ENCODE measurements at places on chromosomes 13 and 19. TPM values are rescaled to one million over a fixed set of nuclear protein-coding genes. Genes with fewer than 3 reads are reported as not detected.

The RFXAP gene
- total RNA-seq = 34.1 TPM

The EIF3K gene
- total RNA-seq = 353 TPM

DNA sequence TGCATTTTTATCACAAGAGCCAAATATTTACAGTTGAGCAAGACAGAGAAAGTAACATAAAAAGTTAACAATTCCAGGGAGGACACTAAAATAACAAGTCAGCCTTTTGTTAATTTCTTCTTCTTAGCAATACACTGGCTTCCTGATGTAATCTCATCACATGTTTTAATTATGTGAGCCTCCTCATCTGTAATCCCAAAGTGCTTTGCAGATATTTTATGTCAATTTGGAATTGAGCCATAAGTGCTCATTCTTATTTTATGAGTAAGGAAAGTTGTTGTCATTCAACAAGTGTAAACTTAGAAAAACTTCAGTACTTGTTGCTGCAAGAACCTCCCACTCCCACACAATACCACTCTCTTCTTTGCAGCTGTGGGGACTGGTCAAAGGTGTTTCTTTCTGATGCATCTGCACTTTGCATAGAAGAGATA lies 223.6 kb downstream of the GPC6 start:
- DNase-seq = no peak

- DNase-seq = no peak
Measured at GRCh38 chr13:100694722-100695508, 20.3 kb upstream of the TMTC4 start.

The KDM4B gene
- 44.2 TPM for total RNA-seq

GRCh38 chr19:34588249-34588648 lies 88.7 kb downstream of the SCGB2B2 start:
- DNase-seq = no peak

GRCh38 chr13:26062853-26063444 lies 11.1 kb upstream of the SHISA2 start:
- DNase-seq = peak; percentile 50

DNA sequence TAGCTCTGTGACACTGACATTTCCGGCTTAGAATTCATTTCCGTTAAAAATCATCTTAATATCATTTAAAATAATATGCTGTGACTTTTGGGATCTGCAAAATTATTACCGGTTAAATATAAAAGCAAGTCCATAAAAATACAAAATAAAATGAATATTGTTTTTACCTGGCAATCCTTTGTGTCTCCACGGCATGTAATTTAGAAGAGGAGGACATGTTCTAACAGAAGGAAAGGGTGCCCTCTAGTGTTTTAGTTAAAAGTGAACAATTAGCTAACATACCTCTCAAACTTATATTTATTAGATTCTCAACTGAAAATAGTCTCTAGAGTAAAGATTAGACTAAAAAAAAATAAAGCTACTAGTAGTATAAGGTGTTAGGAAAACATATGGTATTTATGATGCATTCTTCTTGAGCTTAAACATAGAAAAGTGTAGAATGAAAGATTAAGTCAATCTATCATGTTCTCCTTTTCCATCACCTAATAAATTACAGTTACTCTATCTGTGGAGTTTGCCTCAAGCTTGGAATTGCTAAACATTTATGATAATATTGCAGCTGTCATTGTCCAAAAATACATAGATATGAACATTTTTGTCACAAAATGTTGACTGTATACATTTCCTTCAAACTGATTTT lies 676.7 kb upstream of the SPRY2 start:
- peak; percentile 46 for DNase-seq

DNA sequence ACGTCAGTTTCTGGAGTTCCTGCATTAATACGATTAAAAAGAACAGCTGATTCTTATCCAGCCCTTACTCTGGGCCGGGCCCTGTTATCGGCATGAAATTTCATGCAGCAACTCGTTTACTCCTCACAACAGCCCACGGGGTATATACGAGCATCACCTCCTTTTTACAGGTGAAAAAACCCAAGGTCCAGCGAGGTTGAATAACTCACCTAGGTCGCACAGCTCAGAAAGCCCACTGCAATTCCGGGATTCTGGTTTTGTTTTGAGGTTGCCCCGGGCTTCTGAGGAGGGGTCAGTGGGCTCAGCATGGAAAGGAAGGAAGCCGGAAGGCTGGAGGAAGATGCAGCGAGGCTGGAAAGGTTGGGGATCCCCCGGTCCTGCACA lies 577 bp upstream of the ACP7 start:
- no peak for DNase-seq

GRCh38 chr19:4064496-4065260 lies 2.0 kb downstream of the ZBTB7A start:
- DNase-seq = peak; percentile 52

The RAB3A gene
- total RNA-seq = 6.9 TPM

GRCh38 chr13:110479648-110480047 lies 81.9 kb downstream of the RAB20 start:
- DNase-seq = no peak

DNA sequence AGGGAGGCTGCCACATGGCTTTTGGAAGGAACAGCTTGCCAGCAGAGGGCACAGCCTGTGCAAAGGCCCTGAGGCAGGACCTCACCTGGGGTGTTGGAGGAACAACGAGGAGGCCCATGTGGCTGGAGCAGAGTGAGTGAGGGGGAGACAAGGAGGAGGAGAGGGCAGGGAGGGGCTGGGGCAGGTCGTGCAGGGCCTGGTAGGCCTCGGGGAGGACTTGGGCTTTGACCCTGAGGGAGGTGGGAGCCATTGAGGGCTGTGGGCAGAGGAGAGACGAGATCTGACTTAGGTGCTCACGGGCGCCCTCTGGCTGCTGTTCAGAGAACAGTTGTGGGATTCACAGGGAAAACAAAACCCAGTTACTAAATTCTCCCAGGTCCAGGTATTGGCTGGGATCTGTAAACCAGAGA lies 25.2 kb downstream of the ZNRF4 start:
- peak; percentile 42 for DNase-seq

- no peak for DNase-seq
Measured at GRCh38 chr13:111627596-111627995, 307.2 kb downstream of the TEX29 start.
